Body of pancreas (tissue), 4 donors: ENCODE measurements at places on chromosomes 7 and 10.
A peak's percentile ranks its signal among the peaks of the same experiment; 100 is the strongest.

GRCh38 chr10:108132303-108132702, 967.8 kb upstream of the SORCS1 start:
- no peak for DNase-seq

DNA sequence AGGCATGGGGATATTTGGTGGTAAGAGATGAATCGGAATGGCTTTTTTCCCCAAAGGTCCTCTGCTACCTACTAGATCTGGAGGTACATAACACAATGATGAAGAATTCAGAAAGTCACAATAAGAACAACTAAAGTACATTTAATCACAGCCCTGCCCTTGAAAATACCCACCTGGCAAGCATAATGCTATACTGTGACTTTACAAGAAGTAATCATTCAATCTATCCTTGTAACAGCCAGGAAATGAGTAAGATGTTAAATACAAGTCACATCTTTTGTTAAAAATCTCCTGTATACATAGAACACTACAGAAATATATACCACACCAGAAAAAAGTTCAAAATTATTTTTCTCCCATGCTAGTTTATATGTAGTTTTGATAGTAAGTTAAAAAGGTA, 108.3 kb upstream of the ABCB5 start:
- no peak for DNase-seq

GRCh38 chr7:130274983-130275591, 8.4 kb downstream of the CPA2 start:
- DNase-seq, result no peak

- DNase-seq, result no peak
These were observed 344.7 kb downstream of the NEBL start for GRCh38 chr10:20552382-20552781.

DNA sequence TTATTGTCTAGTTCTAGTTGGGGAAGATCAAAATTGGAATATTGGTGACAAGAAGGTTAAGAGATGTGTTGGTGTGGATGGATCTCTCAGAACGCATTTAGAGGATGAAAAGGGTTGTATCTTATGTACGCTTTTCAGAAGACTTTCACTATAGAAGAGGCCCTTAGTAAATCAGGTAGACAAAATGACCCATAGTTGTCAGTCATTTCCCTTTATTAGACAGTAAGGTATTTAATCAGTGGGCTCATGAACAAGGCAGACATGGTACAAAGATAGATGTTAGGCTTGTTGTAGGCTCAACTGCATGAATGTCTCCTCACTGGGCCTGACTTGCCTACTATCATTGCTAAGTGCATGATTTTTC, 359.2 kb downstream of the PHF14 start:
- no peak for DNase-seq

DNA sequence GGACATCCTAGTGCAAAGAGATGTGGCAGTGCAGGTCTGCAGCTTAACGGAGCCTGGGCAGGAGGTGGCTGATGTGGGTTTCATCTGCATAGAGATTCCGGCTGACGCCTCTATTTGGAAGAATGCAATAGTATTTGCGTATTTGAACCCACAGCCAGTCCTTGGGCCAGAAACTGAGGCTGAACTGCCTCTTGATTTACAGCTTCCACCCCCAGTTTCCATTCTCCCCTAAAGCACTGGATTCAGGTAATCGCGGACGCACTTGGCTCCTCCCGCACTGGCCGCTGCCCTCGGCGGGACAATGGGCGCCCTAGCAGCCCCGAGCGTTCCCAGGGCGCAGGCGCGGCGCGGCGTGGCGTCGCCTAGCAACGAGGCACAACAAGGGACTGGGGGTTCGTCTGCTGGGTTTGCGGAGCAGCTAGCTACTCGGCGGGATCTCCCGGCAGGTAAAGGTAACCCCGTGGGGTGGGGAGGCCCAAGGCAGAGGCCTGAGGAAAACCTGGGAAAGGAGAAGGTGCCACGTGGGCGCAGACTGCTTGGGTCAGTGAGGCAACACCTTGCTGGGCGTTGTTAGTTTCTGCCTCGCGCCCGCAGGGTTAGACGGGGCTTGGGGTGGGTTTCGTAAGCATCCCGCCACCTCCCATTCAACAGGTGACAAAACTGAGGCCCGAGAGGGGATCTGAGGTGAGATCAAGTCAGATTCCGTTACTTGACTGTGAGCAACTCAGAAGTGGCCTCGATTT, at the start of gene ARMC3:
ARMC3 (plus strand) TSS at position 393 of the 743 bp plus-strand sequence. CDS start 3,944 bp downstream, outside the sequence.
- DNase-seq, result peak; percentile 76

GRCh38 chr10:75540981-75541380, 109.6 kb downstream of the LRMDA start:
- no peak for DNase-seq

GRCh38 chr7:55147101-55147500, 128.3 kb downstream of the EGFR start:
- DNase-seq, result no peak

DNA sequence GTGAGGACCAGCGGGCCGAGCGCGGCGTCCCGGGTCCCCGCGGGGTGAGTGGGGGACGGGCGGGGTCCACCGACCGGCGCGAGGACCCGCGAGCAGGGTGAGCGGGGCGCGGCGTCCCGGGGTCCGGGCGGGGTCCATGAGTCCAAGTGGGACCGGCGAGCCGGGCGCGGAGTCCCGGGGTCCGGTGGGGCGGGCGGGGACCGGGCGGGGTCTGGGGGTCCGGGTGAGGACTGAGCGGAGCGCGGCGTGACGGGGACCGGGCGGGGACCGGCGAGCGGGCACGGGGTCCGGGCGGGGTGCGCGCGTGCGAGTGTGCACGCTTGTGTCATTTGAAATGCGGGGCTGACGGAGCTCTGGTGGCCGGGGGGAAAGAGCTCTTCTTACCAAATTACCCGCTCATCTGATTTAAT, 765 bp downstream of the CELF2 start:
- no peak for DNase-seq

DNA sequence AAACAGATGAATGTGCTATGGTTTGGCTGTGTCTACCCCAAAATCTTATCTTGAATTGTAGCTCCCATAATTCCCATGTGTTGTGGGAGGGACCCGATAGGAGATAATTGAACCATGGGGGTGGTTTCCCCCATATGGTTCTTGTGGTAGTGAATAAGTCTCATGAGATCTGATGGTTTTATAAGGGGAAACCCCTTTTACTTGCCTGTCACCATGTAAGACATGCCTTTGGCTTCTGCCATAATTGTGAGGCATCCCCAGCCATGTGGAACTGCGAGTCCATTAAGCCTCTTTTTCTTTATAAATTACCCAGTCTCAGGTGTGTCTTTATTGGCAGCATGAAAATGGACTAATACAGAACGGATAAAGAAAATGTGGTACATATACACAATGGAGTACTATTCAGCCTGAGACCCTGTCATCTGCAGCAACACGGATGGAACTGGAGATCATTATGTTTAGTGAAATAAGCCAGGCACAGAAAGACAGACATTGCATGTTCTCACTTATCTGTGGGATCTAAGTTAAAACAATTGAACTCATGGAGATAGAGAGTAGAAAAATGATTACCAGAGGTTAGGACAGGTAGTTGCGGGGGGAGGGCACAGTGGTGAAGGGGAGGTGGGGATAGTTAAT, 587.6 kb upstream of the NRP1 start:
- no peak for DNase-seq

- no peak for DNase-seq
These were observed 30.0 kb upstream of the PCGF5 start for GRCh38 chr10:91190388-91190870.

DNA sequence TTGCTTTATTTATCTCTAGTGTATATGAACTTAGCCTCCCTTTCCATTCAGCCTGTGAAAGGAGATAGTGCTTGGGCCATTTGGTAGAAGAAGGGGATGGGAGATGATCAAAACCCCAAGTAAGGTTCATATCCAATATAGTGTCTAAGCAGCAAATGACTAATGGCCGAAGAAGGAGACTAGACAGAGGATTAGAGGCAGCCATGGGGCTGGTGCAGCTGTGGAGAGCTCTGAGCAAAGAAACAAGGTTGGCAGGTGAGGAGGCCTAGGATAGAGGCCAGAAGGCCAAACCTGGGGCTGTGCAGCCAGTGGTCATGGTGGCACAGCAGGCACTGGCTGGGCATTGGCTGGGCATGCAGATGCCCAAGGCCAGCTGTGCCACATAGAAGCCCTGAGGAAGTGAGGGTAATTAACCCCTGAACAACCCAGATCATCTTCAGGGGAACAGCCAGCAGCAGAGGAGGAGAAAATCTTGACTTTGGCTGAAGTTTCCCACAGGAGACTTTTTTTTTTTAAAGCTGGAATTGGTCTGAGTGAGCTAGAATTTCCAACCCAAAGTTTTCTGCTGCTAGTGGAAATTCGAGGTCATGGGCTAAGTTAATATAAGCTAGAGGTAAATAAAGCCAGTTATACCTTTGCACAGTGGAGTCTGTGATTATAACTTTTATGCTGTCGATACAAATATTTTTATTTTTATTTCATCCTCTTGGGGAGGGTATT, 10.3 kb upstream of the CPA1 start:
- DNase-seq, result no peak
